ENCODE measurements at places on chromosomes 13 and 19. TPM values are rescaled to one million over a fixed set of nuclear protein-coding genes. Genes with fewer than 3 reads are reported as not detected.
A peak's percentile ranks its signal among the peaks of the same experiment; 100 is the strongest.

DNA sequence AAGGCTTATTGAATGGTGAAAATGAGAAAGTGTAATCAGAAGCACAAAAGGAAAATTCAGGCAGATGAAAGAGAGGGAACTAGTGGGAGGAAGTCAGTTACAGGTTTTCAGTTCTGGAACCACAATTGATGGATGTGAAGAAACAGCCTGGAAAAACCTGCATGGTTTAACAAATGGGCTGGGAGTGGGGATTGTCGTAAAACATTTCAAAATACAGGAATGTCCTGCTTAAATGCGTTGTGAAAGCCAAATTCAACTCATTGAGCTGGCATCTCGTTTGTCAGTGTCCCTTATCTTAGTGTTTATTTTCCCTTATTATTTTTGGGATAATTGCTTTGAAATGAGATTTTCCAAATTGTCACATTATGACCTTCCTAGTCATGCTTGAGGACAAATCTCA is 106.5 kb upstream of the RFC3 start:
- DNase-seq, result no peak

DNA sequence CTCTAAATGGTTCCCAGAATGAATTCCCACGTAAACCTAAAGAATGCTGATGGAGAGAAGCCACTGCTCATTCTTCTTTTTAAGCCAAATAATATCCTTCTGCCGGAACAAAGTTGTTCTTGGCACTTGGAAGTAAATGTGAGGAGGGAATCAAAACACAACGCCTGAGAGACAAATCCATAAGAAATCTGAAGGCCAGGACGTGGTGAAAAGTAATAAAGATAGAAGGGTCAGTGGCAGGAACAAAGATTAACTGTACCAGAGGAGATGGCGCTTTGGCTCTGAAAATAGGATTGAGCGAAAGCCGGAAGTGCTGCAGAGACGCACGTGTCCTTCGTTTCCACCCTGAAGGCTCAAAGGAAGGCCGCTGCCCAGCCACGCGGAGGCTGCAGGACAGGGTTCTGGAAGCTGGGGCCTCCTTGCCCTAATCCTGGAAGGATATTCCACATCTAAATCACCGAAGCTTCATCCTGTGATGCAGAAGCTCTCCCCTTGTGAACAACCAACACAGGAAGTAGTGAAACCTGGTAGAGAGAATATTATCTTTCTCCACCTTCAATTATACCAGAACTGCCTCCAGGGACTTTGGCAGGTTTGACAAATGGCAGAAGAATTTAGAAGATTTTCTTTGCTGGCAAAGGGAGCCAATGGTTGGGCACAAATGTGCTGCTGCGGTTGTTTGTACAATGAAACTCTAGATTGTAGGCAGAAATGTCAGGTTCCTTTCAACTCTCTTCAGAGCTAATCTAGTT is 214.6 kb upstream of the SERP2 start:
- peak; percentile 48 for DNase-seq

- DNase-seq, result peak; percentile 57
These were observed 57.9 kb downstream of the RXFP2 start for GRCh38 chr13:31797154-31797775.

DNA sequence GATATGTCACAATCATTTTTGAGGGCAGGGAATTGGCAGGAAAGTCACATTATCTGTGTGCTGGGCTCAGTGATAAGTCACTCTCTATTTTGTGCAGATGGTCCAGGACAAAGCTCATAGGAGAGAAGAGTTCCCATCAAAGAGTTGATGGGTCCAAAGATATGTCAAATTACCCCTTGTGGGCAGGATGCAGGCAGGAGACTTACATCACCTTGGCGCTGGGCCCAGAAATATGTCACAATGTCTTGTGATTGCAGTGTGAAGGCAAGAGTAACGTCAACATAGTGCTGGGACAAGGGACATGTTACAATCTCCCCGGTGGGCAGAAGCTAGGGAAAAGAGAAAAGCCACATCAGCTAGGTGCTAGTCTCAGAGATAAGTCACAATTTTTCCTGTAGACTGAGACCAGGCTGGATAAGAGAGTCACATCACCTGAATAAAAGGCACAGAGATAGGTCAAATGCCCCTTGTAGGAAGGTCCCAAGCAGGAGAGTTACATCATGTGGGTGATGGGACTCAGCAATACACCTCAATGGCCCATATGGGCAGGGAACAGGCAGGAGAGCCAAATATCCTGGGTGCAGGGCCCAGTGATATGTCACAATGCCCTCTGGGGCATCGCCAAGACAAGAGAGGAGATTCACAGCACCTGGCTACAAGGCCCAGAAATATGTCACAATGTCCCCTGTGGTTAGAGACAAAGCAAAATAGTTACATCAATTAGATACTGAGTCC is 47.9 kb downstream of the ZNF99 start:
- no peak for DNase-seq

- no peak for DNase-seq
These were observed 38.2 kb downstream of the RFXAP start for GRCh38 chr13:36857253-36857652.

- no peak for DNase-seq
These were observed 145.8 kb downstream of the KCNRG start for GRCh38 chr13:50161052-50161451.

GRCh38 chr13:105139380-105140285 is 1395.8 kb downstream of the EFNB2 start:
- no peak for DNase-seq

DNA sequence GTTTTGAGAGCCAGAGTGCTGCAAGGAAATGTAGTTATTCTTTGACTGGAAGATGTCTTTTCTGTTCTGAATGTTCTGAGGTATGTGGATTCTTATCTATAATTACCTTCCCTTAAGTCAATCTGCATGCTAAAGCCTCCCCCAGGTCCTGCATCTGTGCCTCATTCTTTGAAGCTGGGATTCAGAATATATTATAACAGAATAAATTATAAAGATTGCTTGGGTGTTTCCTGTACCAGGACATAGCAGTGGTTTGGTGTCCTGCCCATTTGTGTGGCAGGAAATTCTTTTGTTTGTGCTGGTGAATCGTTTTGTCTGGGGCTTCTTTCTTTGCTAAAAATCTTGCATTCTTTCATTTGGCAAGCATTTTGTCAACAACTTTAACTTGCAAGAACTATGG is 60.2 kb downstream of the ITGBL1 start:
- DNase-seq, result no peak

DNA sequence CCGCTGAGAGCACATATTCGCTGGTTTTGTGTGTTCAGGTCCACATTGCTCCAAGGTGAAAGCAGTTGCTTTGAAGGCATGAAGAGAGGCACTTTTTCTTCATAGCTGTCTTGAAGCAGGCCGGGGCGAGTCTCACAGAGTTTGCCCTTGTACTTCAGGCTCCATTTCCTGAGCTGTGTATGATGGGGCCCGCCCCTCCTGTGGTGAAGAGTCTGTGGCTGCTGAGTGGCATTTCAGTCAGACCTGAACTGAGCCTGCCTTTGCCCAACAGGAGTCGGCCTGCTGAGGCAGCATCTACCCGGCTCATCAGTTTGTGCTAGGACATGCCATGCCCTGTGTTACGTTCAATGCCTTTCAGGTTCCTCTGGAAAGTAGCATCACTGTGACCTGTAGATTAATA is 44.4 kb upstream of the C1QTNF9 start:
- DNase-seq, result no peak

- DNase-seq, result no peak
These were observed 125.9 kb downstream of the SUCLA2 start for GRCh38 chr13:47875201-47875600.

- no peak for DNase-seq
These were observed 3.0 kb upstream of the KMT2B start for GRCh38 chr19:35714601-35715354.

GRCh38 chr19:5144545-5145179 is 175.7 kb downstream of the KDM4B start:
- no peak for DNase-seq

- DNase-seq, result peak; percentile 45
These were observed 409.0 kb downstream of the COG6 start for GRCh38 chr13:40064154-40065097.

Gene KANK3
- polyA plus RNA-seq, result not detected

Gene RINL
- 7.7 TPM for polyA plus RNA-seq

Gene CNMD
- polyA plus RNA-seq, result 0.52 TPM

Gene ZNF132
- polyA plus RNA-seq, result 0.95 TPM
